ENCODE measurements at places on chromosomes 3 and 15. TPM values are rescaled to one million over a fixed set of nuclear protein-coding genes. Genes with fewer than 3 reads are reported as not detected.
A peak's percentile ranks its signal among the peaks of the same experiment; 100 is the strongest.

GRAMD2A gene
- total RNA-seq = 0.33 TPM

XCR1 gene
- not detected for total RNA-seq

GPR160 gene
- 1.2 TPM for total RNA-seq

CHRNA5 gene
- 0.80 TPM for total RNA-seq

GRCh38 chr3:15276028-15276724 is 56.2 kb downstream of the SH3BP5 start:
- H3K4me3 ChIP-seq = no peak overlapping the region
- no peaks in the 10 kb centered on the region for H3K36me3 ChIP-seq
- no peak overlapping the region for H3K27ac ChIP-seq
- DNase-seq = no peak

- H3K4me1 ChIP-seq = no peaks in the 10 kb centered on the region
- H3K27ac ChIP-seq = no peak overlapping the region
- DNase-seq = no peak
- no peaks in the 10 kb centered on the region for H3K36me3 ChIP-seq
Observed at GRCh38 chr3:169467751-169468150, 195.8 kb downstream of the MECOM start.

DNA sequence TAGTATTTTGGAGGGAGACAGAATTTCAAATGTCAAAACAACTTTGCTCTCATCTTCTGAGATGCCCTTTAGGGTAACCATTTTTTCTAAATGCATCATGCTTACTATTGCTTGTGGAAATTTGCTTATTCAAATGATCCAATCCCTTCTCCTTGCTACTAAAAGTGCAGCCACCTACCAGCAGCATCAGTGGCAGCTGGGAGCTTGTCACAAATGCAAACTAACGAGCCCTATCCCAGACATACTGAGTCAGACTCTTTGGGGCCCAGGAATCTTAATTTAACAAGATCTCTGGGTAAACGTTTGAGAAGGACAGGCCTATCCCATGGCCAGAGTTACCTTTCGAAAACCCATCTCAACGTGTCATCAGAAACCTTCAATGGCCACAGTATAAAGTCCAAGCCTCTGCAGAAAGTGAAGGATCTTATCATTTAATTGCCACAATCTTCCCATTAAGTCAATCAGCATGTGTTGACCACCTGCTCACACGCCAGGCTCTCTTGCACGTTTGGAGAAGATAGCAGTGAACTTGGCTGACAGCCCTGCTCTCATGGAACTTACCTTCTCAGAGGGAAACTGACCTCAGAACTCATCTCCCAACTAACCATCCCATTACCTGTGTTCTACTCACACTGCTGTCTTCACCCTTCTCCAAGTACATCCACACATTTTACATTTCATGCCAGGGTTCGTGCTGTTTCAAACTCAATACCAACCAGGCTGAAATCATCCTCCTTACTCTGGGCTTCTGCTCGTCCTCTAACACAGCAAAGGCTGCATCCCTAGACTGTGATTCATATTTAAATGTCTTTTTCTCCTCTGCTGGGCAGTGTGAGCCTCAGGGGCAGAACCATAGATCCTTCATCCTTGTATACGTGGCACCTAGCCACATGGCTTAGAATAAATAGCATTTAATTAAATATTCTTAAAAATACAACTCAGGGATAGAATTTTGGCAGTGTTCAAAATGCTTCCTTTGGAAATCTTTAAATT is 24.8 kb upstream of the VGLL4 start:
- no peaks in the 10 kb centered on the region for H3K36me3 ChIP-seq
- no peak overlapping the region for H3K4me3 ChIP-seq
- no peak overlapping the region for H3K27ac ChIP-seq
- peak; percentile 39 for DNase-seq
- H3K27me3 ChIP-seq = no peaks in the 10 kb centered on the region
- H3K4me1 ChIP-seq = peaks cover 20% of the 10 kb centered on the region

DNA sequence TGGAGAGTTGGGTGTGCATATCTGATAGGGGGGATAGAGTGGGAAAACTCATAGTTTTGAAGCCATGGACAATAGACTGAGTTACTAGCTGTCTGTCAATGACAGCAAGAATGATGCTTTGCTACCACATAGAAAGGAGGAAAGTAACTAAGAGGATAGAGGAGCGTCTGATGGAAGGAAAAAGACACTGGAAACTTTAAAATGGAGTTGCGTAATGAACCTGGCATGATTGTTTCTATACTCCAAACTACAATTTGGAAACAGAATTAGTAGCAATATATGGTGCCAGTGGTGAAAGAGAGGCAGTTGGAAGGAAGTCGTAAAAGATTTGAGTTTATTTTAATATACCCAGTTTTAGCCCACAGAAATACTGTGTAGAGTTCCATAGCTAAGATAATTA is 163.6 kb downstream of the TUSC7 start:
- H3K27me3 ChIP-seq = no peaks in the 10 kb centered on the region
- no peak for DNase-seq
- no peak overlapping the region for H3K4me3 ChIP-seq
- H3K4me1 ChIP-seq = no peaks in the 10 kb centered on the region
- no peak overlapping the region for H3K27ac ChIP-seq

DNA sequence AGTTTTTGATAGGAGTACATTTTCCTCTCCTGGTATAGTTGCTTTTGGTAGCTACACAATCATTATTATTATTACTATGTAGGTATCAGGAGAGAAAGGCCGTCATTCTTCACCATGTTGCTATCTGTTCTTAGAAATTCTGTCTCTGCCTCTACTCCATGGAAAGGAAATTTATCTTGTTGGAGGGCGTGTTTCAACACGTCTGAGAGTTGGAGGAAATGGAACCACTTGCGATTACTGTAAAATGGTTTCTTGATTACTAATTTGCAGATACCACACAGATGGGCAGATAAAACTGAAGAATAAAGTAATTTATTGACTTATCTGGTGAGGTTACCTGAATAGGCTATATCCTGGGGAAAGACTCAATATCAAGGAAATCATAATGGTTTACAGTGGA is 488.4 kb downstream of the NR2F2 start:
- H3K36me3 ChIP-seq = no peaks in the 10 kb centered on the region
- H3K4me1 ChIP-seq = no peaks in the 10 kb centered on the region
- no peaks in the 10 kb centered on the region for H3K27me3 ChIP-seq
- DNase-seq = no peak

- DNase-seq = no peak
- no peaks in the 10 kb centered on the region for H3K27me3 ChIP-seq
- no peak overlapping the region for H3K27ac ChIP-seq
- H3K4me3 ChIP-seq = no peak overlapping the region
Observed at GRCh38 chr15:61951949-61952348, 108.3 kb downstream of the VPS13C start.

- DNase-seq = no peak
- no peak overlapping the region for H3K27ac ChIP-seq
- no peaks in the 10 kb centered on the region for H3K4me1 ChIP-seq
- no peaks in the 10 kb centered on the region for H3K27me3 ChIP-seq
Observed at GRCh38 chr3:60094392-60094947, 1044.6 kb upstream of the CFAP20DC start.

GRCh38 chr3:29590012-29590411 is 309.1 kb downstream of the RBMS3 start:
- H3K27ac ChIP-seq = no peak overlapping the region
- no peak for DNase-seq
- no peak overlapping the region for H3K4me3 ChIP-seq
- H3K36me3 ChIP-seq = no peaks in the 10 kb centered on the region
- no peaks in the 10 kb centered on the region for H3K27me3 ChIP-seq

- H3K27me3 ChIP-seq = no peaks in the 10 kb centered on the region
- no peak for DNase-seq
- peaks cover 8% of the 10 kb centered on the region for H3K4me1 ChIP-seq
- H3K36me3 ChIP-seq = peaks cover 27% of the 10 kb centered on the region
Observed at GRCh38 chr15:29731865-29732264, 90.4 kb downstream of the TJP1 start.

Measured in esophagus muscularis mucosa (tissue), 4 donors.